D341Med (cell line): ENCODE measurements at places on chromosomes 4 and X.

- no peak for DNase-seq
Measured at GRCh38 chrX:11334165-11334564, 41.0 kb downstream of the AMELX start.

- DNase-seq, result peak; percentile 6
Measured at GRCh38 chrX:64394874-64395567, at the start of gene MTMR8. TSS of gene MTMR8 (minus strand) at chrX:64395452. CDS start at chrX:64395363, 89 bp downstream.

- DNase-seq, result no peak
Measured at GRCh38 chr4:24096603-24097002, 206.8 kb upstream of the PPARGC1A start.

DNA sequence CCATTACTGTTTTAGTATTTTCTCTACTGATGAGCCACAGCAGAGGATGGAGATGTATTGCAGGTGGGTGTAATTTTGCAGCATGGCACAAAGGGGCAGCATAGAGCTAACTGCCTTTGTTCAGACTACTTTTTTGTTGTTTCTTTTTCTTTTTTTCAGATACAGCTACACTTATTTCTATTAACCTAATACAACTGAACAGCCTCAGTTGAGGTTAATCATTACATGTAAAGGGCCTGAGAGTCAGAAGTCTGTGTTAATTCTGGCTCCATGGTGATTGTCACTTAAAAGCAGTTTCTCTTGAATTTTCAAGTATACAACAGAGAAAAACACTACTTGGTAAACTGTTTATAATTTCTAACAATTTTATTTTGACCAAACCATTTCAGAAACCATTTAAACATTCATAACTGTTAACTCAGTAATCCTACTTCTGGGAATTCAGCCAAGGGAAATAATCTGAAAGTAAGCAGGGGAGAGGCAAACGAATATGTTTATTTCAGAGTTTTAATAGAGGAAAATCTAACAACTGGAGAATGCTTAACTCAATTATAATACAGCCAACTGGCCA, 13.9 kb upstream of the PPEF2 start:
- peak; percentile 71 for DNase-seq

- DNase-seq, result no peak
Measured at GRCh38 chrX:3757510-3758025, 44.1 kb upstream of the PRKX start.

DNA sequence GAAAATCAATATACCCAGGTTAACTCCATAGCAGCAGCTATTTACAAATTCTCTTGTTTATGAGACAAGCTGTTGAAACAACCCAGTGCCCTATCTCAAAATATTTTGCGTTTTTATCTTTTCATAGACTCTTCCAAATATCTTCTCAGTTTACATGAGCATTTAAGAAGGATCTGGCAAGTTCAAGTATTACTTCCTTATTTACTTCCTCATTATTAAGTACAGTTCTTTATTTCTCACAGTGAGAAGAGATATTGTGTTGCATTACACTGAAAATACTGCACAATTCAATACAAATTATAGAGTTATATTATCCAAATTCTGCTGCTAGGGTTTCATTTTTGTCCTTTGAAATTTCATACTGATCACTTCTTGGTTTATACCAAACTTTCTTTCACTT, 43.6 kb upstream of the UCP1 start:
- DNase-seq, result no peak

- DNase-seq, result no peak
Measured at GRCh38 chr4:140037353-140038030, 116.5 kb downstream of the MAML3 start.

DNA sequence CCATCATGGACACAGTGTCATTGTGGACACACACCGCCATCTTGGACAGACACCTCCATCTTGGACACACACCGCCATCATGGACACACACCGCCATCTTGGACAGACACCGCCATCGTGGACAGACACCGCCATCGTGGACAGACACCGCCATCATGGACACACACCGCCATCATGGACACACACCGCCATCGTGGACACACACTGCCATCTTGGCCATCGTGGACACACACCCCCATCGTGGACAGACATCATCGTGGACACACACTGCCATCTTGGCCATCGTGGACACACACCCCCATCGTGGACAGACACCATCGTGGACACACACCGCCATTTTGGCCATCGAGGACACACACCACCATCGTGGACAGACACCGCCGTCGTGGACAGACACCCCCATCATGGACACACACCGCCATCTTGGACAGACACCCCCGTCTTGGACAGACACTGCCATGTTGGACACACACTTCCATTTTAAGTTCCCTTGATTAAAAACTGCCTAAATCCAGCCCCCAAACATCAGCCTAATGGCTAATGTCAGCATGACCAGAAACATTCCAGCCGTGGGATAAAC, 9.1 kb downstream of the ASMTL start:
- DNase-seq, result no peak

GRCh38 chrX:136086521-136086920, 60.8 kb upstream of the FHL1 start:
- DNase-seq, result no peak

DNA sequence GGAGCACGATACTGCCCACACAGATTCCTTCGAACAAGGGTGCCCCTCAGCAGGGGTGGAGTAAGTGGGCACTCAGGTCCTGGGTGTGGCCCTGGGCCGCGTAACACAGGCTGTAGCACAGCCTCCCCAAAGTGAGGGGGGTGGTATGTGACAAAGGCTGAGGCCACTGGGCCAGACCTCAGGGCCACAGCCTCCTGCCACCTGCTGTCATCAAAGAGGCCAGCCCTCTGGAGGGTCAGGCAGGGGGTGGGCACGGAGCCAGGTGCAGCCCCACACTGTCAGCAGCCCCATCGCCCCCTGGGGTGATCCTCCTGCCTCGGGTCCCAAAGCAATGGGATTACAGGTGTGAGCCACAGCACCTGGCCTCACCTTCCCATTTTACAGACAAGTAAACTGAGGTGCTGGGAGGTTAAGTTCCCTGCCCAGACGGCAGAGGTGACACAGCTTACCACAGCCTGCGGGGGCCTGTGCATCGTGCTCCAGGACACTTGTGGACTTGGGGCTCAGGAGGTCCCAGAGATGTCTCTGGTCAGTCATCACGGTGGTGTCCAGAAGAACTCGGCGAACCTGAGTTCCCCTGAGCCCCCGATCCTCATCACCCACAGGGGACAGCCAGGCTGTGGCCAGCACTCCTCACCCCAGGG, 27.5 kb upstream of the MXD4 start:
- DNase-seq, result no peak

- DNase-seq, result no peak
Measured at GRCh38 chr4:129926936-129927335, 831.0 kb downstream of the C4orf33 start.

DNA sequence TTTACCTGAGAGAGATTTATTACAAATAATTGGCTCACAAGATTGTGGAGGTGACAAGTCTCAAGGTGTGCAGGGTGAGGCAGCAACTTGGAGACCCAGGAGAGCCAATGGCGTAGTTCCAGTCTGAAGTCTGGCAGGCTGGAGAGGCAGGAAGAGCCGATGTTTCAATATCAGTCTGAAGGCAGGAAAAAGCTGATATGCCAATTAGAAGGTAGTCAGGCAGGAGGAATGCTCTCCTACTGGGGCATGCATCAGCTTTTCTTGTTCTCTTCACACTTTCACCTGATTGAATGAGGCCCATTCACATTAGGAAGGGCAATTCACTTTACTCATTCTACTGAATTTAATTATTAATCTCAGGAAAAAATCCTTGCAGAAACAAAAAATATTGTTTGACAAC, 1351.7 kb upstream of the ADGRL3 start:
- no peak for DNase-seq

GRCh38 chr4:88230969-88231771, 53.2 kb downstream of the PPM1K start:
- no peak for DNase-seq

DNA sequence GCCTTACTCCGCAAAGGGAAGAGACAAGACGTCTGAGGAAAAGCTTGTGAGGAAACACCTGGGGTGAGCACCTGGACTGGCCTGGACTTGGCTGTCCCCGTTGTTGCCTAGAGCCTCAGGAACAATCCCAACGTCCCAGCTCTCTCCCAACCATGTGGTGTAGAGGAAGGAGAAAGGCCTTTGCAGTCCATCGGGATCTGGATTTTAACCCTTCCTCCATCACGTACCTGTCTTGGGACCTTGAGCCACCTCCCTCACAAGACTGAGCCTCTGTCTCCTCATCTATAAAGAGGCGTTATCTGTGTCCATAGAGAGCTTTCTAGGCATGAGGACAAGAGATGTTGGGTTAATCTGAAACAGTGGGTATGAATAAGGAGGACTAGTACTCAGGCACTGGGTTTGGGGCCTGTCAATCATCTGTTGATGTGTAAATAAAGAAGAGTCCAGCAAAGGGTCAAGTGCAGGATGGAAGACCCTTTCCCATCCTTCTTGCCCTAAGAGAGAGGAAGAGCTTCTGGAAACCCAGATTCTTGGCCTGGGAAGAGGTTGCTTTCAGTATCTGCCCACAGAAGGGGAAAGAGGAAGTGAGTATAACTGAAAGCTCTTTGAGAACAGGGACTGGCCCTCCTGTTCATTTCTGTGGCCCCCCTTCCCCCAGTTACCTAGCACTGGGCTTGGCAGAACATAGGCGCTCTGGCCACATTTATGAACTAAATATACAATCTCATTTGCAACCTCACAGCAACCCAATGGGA, 137.1 kb downstream of the PJA1 start:
- no peak for DNase-seq

GRCh38 chr4:42018451-42018850, 28.1 kb downstream of the SLC30A9 start:
- peak; percentile 40 for DNase-seq

DNA sequence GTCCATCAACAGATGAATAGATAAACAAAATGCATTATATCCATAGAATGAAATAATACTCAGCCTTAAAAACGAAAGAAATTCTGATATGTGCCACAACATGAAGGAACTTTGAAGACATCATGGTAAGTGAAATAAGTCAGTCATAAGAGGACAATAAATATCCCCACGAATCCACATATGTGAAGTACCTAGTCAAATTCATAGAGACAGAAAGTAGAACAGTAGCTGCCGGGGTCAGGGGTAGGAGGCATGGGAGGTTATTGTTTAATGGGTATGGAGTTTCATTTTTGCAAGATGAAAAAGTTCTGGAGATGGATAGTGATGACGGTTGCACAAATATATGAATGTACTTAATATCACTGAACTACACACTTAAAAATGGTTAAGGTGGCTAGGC, 151.6 kb upstream of the MAP3K15 start:
- no peak for DNase-seq

DNA sequence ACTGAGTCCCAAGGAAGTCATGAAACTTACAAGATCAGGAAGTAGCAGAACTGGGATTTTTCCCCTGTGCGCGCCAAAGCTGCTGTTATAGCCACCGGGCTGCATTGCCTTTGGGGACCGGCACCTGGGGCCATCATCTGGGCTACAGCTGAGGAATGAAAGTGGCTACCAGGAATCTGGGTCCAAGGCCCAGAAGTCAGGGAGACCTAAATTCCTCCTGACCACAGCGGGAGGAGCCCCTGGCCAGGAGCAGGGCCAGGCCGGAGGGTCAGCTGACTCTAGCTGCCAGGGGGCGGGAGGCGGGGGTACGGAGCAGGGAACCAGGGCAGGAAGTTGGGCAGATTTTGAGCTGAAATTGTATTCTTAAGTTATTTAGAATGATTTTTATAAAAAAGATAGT, 242.4 kb downstream of the EVC2 start:
- DNase-seq, result no peak

GRCh38 chr4:184807256-184807655, 18.5 kb downstream of the ACSL1 start:
- peak; percentile 60 for DNase-seq

DNA sequence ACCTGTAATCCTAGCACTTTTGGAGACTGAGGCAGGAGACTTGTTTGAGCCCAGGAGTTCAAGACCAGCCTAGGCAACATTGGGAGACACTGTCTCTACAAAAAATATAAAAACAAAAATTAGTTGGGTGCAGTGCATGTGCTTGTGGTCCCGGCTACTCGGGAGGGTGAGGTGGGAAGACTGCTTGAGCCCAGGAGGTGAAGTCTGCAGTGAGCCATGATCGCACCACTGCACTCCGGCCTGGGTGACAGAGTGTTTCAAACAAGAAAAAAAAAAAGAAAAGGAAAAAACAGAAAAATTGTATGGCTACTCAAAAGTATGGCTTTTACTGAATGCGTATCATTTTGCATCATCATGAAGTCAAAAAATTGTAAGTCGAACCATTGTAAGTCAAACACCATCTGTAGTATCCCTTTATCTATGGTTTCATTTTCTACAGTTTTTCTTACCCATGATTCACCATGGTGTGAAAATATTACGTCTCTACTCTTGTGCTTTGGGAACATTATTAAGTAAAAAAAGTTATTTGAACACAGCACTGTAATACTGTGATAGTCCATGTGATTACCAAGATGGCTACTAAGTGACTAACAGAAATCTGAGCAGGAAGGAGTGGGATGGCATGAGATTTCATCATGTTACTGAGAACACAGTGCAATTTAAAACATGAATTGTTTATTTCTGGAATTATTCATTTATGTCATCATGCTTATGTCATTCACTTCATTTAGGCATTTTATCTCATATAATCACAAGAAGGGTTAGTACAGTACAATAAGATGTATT, 26.5 kb upstream of the MANBA start:
- no peak for DNase-seq

DNA sequence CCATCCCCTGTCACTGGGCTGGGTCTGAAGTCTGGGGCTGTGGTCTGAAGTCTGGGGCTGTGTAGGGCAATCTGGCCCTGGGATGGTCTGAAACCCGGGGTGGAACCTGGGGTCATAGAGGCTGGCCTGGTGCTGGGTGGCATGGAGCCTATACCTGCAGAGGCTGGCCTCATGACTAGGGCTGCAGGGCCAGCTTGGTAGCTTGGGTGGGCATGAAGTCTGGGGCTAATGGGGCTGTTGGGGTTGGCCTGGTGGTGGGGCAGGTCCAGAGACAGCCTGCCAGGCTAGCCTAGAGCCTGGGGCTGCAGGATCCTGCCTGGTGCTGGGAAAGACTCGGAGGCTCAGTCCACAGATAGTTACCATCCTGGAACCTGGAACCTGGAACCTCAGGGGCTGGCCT, 37.0 kb downstream of the GALNT7 start:
- no peak for DNase-seq

DNA sequence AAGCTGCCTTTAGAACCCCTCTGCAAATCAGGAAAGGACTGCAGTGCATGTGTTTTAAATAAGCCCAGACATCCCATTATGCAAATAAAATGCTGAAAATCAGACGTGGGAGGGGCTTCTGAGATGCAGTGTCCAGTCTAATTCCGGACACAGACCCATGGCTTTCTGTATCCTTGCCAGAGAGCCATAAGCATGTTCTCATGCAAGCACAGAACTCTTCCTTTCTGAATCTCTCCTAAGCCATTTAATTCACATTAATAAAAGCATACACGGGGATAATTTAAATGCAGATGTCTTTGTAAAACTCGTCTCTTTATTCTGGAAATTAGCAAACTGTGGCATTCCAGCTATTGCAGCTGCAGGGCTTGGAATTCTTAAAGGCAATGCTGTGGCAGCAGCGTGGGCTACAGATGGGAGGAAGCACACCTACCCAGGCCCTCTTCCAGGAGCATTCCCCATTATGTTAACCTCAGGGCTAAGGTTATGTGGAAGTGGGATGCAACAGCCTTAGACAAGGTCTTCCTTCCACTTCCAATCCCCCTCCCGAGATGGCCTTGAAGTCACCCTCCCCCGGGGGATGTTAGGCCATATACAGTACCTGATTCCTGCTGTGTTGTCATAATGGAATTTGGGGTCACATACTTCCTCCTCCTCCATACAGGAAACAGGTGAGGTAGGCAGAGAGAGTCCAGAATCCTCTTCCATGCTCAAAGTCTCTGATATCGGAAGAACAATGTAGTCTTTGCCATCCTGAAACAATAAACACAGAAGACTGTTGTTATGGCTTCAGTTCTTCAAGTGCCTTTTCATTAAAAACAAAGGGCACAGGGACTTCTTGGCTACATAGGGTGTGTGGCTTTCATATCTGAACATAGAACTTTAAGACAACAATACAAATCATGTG, 38.1 kb downstream of the KDR start:
- no peak for DNase-seq
